Endothelial cell (in vitro differentiated cells): ENCODE measurements at places on chromosomes 12 and 14.

- no peak for DNase-seq
Observed at GRCh38 chr14:60815371-60815770, 80.8 kb downstream of the MNAT1 start.

GRCh38 chr12:82486524-82487235 is 128.4 kb downstream of the METTL25 start:
- DNase-seq = no peak

- DNase-seq = no peak
Observed at GRCh38 chr12:75754698-75755097, 243.3 kb upstream of the KRR1 start.

DNA sequence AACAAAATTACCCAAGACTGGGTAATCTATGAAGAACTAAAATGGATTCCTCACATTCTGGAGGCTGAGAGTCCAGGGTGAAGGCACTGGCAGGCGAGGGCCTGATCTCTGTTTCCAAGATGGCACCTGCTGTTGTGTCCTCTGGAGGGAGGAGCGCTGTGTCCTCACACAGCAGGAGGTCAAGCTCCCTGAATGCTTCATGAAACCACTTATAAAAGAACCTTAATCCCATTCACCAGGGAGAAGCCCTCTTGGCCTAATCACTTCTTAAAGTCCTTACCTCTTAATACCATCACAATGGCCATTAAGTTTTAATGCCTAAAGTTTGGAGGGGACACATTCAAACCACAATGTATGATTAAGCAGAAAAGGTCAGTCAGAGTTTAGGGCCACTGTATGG is 172.4 kb downstream of the EMP1 start:
- DNase-seq = no peak

DNA sequence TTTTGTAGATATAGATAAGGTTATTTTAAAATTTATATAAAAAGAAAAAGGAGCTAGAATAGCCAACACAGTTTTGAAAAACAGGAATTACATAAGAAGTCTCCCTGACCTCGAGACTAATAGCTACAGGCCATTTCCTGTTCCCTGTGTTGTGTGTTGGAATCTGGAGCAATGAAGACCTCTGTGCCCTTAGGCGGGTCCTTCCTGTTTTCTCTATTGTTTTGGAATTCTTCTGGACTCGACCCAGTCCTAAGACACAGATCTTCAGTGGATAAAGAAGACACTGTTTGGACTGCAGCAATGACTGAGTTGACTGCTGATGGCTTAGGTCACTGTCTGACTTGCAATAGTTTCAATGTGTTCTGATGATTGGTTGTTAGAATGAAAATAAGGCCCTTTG is 26.2 kb downstream of the SNRPF start:
- no peak for DNase-seq

- no peak for DNase-seq
Observed at GRCh38 chr14:91328313-91329050, 84.0 kb upstream of the GPR68 start.

GRCh38 chr12:6315184-6315583 is 4.7 kb downstream of the PLEKHG6 start:
- DNase-seq = no peak
